ENCODE measurements at places on chromosomes 1 and 21. TPM values are rescaled to one million over a fixed set of nuclear protein-coding genes. Genes with fewer than 3 reads are reported as not detected.
A peak's percentile ranks its signal among the peaks of the same experiment; 100 is the strongest.

BPNT1 gene
- 26.5 TPM for total RNA-seq

C1orf74 gene
- 1.4 TPM for total RNA-seq

FCRL1 gene
- total RNA-seq: not detected

TMEM200B gene
- 15.4 TPM for total RNA-seq

GNG4 gene
- total RNA-seq: 0.19 TPM

SPRR2F gene
- not detected for total RNA-seq

DNA sequence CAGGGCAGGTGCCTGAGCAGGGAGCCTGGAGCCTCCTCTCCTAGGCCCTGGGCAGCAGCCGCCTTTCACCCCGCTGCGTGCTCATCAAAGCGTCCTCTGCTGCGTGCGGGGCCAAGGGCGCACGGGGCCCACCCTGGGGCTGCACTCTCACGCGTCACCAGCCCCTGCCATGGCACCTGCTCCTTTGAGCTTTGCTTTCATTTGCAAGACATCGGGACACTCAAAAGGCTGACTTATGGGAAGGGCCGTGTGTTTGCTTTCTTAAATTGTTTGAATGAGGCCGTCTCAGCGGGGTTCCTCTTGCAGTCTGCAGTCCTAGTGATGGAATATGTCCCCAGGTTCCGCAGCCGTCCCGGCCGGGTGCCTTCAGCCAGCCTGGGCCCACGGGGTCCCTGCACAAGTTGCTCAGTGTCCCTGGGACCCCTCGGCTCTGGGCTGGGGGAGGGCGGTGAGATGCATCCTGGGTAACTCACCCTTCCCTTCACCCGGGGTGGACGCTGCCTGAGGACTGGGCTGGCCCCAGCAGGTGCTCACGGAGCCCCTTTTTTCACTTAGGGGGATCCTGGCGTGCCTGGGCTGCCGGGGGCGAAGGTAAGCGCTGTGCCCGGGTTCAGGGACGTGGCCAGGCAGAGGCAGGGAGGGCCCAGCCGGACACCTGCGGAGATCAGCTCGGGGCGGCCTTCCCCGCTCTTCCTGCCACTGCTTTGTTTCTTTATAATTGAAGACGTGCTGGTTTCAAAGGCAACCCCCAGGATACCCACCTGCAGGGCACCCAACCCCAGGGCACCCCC, 53.1 kb downstream of the SLC19A1 start:
- H3K27ac ChIP-seq: no peak overlapping the region
- no peak overlapping the region for H3K4me3 ChIP-seq
- peaks cover 16% of the 10 kb centered on the region for H3K36me3 ChIP-seq

GRCh38 chr1:178057912-178058534, 35.9 kb upstream of the RASAL2 start:
- peak overlapping the region; percentile 64 for H3K4me3 ChIP-seq
- no peaks in the 10 kb centered on the region for H3K27me3 ChIP-seq
- peaks cover 82% of the 10 kb centered on the region for H3K4me1 ChIP-seq
- DNase-seq: no peak

DNA sequence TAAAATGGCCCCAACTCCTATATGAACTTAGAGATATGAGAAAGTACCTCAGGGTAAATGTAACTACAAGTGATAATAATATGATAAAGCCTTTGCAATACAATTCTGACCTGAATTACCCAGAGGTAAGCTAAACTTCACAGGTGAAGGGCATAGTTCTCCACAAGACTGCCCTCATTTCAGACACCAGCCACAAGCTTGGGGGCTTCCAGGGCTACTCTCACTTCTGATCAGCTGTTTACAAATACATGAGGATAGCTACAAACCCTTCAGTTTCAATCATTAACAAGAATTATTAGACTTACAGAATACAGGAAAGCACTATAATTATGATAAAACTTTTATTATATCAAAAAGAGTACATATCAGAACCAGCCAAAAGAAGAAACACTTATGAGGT, 18.7 kb upstream of the DPH5 start:
- H3K27ac ChIP-seq: no peak overlapping the region
- H3K4me1 ChIP-seq: no peaks in the 10 kb centered on the region
- H3K36me3 ChIP-seq: peaks cover 9% of the 10 kb centered on the region
- no peak for DNase-seq

GRCh38 chr1:246319083-246319714, 187.9 kb downstream of the SMYD3 start:
- H3K4me3 ChIP-seq: no peak overlapping the region
- no peaks in the 10 kb centered on the region for H3K27me3 ChIP-seq
- peaks cover 3% of the 10 kb centered on the region for H3K4me1 ChIP-seq
- no peaks in the 10 kb centered on the region for H3K36me3 ChIP-seq
- no peak for DNase-seq

All from chondrocyte (in vitro differentiated cells).